Germinal center (tissue), 1 donor: ENCODE measurements at places on chromosomes 1 and 21.

DNA sequence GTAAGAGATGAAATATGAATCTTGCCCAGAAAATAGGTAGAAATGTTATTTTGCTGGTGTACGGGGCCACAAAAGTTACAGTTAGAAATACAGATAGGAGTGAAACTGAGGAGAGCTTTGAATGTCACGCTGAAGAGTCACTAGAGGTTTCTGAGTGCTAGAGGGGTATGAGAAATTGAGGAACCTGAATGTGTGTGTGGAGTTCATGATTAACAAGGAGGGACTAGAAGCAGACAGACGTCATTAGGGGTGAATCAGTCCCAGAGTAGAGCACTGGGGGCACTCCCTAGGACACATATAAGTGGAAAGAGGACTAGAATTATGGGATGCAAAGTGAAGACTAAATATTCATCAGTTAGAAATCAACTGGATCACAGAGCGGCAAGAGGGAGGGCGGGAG, 188.9 kb upstream of the MAP1LC3C start:
- no peak for DNase-seq

DNA sequence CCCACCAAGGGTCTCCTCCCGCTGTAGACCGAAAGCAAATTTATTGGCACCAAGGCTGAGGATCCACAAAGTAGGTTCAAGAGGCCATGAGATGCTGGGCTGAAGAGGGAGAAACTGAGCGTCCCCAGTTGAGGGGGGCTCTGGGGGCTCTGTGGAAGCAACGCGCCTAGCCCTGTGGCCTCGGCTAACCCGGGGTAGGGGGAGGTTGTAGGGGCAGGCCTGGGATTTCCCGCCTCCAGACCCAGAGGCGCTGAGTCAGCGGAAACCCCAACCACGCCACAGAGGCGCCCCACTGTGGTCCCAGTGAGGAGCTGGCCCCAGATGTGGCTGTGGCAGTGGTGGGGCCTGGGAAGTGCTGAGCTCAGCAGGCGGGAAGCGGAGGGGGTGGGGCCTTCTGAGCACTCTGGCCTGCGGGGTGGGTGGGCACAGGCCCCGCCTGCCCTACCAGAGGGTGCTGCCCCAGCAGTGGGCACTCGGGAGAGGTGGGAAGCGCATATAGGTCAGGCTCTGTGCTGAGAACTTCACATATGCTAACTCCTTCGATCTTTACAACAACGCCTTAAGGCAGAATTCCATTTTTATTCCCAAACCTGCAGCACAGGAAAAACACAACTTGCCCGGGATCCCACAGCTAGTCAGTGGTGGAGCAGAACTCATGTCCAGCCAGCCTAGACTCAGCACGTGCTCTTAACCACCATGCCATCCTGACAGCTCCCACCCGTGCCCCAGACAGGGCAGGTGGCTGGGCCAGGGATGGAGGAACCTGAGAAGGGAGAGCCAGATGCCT, 1.5 kb upstream of the COL16A1 start:
- DNase-seq = no peak

- no peak for DNase-seq
These were observed 92.1 kb upstream of the POU3F1 start for GRCh38 chr1:38138498-38139233.

GRCh38 chr1:25572708-25573590, 29.5 kb downstream of the LDLRAP1 start:
- peak; percentile 66 for DNase-seq

- DNase-seq = no peak
These were observed 35.8 kb downstream of the ATF6 start for GRCh38 chr1:161801955-161802354.
